Inflammatory macrophage treated with lipopolysaccharide for 4 hours (primary cell): ENCODE measurements at places on chromosomes 1 and 21.
A peak's percentile ranks its signal among the peaks of the same experiment; 100 is the strongest.

GRCh38 chr1:53847980-53848379 lies 9.9 kb upstream of the NDC1 start:
- peak; percentile 5 for DNase-seq

- DNase-seq, result no peak
These were observed 5.2 kb downstream of the PLA2G2D start for GRCh38 chr1:20114021-20114648.

- peak; percentile 40 for DNase-seq
These were observed 19.6 kb upstream of the ZNF648 start for GRCh38 chr1:182080955-182081582.

DNA sequence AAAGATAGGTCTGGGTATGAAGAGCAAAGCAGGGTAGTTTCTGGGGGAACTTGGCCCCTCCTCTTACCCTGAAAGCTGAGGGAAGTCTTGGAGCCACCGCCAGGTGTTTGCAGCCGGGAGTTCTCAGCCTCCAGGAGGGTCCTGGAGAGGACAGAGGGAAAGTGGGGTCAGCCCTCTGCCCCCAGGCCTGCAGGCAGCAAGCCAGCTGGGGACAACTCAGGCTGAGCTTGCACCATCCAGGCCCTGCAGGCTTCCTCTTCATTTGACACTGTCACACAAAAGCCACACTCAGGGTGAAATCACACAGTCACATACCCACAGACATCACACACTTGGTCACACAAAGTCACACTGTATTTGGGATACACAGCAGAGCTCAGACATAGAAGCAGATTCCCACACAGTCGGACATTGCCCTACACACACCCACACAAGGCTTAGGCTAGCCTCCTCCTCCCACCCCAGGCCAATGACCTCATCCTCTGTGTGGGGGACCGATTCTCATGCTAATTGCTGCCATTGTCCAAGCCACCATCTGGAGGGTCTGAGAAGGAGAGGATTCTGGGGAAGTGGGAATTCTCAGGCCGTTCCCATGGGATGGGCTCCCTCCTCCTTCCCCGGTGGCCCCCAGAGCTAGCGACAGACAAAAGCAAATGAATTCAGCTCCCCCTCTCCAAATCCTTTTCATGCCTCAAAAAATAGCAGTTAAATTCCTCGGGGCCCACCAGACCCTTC lies 3.7 kb downstream of the NES start:
- DNase-seq, result peak; percentile 45

- no peak for DNase-seq
These were observed 35.8 kb downstream of the LHX4 start for GRCh38 chr1:180265871-180266270.

DNA sequence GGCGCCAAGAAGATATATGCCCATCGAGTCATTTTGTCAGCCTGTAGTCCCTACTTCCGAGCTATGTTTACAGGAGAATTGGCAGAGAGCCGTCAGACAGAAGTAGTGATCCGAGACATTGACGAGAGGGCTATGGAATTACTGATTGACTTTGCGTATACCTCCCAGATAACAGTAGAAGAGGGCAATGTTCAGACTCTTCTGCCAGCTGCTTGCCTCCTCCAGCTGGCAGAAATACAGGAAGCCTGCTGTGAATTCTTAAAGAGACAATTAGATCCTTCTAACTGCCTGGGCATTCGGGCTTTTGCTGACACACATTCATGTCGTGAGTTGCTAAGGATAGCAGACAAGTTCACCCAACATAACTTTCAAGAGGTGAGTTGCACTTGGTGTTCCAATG lies 19.1 kb downstream of the KLHL20 start:
- DNase-seq, result no peak

GRCh38 chr1:224739303-224739996 lies 123.3 kb downstream of the CNIH3 start:
- no peak for DNase-seq

DNA sequence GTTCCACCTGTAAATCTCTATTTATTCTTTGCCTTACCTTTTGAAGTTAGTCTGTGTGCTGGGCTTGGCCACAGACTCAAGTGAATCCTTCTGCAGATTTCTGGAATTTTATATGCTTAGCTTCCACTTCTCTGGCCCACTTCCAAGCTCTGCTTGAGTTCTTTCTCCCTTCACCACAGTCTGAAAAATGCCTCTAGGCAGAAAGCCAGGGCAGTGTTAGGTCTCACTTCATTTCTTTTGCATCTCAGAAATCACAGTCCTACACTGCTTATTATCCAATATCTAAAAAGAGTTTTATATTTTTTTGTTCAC lies 48.9 kb downstream of the INKA2 start:
- no peak for DNase-seq

- DNase-seq, result no peak
These were observed 11.7 kb downstream of the HAO2 start for GRCh38 chr1:119380304-119380703.

DNA sequence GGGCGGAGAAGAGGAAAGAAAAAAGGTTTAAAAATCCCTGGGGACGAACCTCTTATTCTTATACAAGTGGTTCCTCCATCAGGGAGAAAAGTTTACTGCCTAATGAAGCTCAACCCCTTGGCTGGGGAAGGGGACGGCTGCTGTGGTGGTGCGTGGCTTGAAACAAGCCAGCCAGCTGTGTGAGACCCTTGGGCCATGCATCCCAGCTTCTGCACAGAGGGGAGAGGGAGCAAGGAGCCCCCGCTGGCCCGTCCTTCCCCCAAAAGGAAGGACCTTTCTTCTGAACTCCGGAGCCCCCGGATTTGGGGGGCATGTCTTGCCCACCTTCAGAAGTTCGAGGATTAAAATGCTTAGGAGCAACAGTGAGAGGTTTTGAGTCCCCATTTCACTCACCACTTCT lies 67.3 kb downstream of the STUM start:
- DNase-seq, result no peak

- DNase-seq, result no peak
These were observed 6.8 kb upstream of the SLC22A15 start for GRCh38 chr1:115969509-115969908.

- DNase-seq, result no peak
These were observed 88.6 kb upstream of the SPATA6 start for GRCh38 chr1:48560577-48560976.

DNA sequence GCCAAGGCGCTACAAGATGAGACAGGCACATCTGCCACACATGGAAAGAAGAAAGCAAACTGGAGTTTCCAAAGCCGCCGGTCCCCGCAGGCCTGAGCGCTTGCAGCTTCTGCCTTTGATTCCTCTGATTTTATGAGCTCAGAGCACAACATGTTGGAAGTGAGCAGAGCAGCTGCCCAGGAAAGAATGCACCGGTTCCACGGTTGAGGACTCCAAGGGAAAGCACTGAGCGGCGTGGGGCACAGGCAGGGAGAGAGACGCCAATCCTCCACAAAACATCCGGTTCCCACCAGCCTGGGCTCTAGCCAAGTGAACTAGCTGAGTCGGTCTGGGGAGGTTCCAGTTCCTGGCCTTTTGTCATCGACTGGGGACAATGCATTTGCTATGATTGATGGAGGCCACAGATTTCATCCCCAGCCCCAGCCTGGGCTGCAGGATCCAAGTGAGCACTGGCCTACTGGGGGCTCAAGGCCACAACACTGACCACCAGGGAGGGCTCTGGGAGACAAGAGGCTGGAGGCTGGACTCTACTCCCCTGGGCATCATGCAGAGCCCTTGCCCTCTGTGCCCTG lies 253.1 kb upstream of the IRF2BP2 start:
- peak; percentile 60 for DNase-seq

DNA sequence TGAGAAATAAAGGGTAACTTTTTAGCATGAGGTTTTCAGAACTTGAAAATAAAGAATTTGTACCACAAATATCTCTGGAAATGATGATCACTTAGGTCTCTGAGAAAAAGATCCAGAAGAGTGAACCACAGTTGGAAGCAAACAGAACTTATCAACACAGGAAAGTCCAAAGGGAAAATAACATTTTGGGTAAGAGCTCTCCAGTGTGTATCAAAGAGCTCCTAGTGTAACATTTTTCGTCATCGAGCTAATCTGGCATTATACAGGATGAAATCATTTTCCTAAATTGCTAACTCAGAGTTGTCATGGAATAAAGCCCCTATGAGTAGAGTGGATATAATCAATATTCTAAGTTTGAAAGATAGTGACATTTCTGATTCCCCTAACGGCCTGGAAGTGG lies 104.0 kb downstream of the LMO4 start:
- DNase-seq, result no peak

DNA sequence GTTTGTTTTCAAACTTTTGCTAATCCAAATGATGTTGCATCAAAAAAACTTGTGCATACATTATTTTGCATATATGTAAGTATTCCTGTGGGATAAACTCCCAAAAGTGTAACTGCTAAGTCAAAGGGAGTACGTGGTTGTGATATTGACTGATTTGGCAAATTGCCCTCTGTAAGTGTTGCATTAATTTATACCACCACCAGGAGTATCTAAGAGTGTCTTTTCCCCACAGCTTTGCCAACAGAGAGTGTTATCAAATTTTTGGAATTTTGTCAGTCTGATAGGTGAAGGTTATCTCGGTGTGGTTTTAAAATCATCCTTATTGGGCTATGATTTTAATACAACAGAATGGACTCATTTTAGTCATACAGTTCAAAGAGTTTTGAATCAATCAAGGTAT lies 30.1 kb upstream of the PARP1 start:
- no peak for DNase-seq

GRCh38 chr1:208028526-208028925 lies 117.6 kb upstream of the CD34 start:
- DNase-seq, result no peak

- peak; percentile 31 for DNase-seq
These were observed 20.0 kb upstream of the ALDH4A1 start for GRCh38 chr1:18922319-18922726.
